Caco-2 (cell line): ENCODE measurements at places on chromosomes 7 and 10.

DNA sequence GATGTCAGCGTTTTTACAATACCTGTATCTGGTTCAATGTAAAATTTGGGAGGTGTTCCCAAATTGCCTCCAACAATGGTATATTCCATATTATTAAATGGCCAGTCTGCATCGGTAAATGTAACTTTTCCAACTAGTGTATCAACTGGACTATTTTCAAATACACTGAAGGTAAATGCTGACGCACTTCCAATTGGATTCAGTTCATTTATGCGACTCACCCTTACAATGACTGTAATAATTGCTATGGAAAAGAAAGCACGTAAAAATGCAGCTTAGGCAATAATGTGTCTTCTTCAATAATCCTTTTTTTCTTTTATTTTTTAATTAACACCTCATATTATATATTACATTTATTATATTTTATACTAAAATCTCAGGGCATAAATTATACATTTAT is 209.1 kb downstream of the HGF start:
- no peaks in the 10 kb centered on the region for H3K4me1 ChIP-seq
- DNase-seq, result no peak
- no peak overlapping the region for H3K27ac ChIP-seq
- no peaks in the 10 kb centered on the region for H3K36me3 ChIP-seq
- H3K27me3 ChIP-seq, result no peaks in the 10 kb centered on the region
- no peak overlapping the region for H3K4me3 ChIP-seq

GRCh38 chr7:107173191-107173590 is 4.4 kb downstream of the HBP1 start:
- DNase-seq, result no peak
- no peaks in the 10 kb centered on the region for H3K36me3 ChIP-seq
- no peaks in the 10 kb centered on the region for H3K4me1 ChIP-seq
- H3K4me3 ChIP-seq, result no peak overlapping the region

DNA sequence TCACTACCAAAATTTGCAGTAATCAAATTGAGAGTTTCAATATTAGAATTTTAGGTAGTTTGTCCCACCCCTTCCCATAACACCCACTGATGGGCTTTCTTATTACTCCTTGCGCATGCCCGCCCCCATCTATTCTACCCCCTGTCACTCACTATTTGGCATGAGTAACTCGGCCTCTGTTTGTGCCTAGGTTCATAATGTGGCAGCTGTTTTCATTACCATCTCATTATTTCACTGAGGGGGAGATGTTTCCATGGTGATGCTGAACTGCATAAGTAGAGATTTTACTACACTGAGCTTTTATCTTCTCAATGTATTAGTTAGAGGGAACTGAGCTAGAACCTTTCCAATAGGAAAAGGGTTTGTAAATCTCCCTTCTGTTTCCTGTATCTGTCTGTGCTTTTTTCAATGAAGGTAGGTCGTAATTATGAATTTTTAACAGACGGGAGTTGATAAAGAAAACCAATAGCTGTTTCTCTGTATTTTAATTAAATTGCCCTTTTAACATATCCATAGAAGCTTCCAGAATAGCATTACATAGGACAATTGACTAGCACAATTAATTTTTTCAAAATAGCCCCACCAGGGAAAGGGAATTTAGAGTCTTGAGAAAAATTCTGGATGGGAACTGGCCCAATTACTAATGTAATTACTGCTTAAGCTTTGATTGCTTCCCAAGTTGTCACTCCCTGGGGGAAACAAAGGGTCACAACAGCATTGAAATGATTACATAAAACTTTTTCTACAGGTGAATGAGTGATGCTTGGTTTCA is 33.4 kb downstream of the PRPS1L1 start:
- no peaks in the 10 kb centered on the region for H3K27me3 ChIP-seq
- H3K4me1 ChIP-seq, result no peaks in the 10 kb centered on the region

GRCh38 chr10:77011874-77012811 is 625.5 kb downstream of the KCNMA1 start:
- no peaks in the 10 kb centered on the region for H3K36me3 ChIP-seq
- H3K4me1 ChIP-seq, result no peaks in the 10 kb centered on the region
- no peak overlapping the region for H3K4me3 ChIP-seq
- H3K27ac ChIP-seq, result no peak overlapping the region
- no peaks in the 10 kb centered on the region for H3K27me3 ChIP-seq

DNA sequence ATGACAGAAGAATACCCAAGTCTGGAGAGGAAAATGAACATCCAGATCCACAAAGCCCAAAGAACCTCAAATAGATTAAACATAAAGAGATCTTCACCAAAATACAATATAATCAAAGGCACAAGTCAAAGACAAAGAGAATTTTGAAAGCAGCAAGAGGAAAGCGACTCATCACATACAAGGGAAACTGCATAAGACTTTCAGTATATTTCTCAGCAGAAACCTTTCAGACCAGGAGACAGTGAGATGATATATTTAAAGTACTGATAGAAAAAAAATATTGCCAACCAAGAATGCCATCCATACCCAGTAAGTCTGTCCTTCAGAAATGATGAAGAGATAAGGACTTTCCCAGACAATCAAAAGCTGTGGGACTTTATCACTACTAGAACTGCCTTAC is 81.5 kb upstream of the GALNT17 start:
- H3K4me1 ChIP-seq, result no peaks in the 10 kb centered on the region
- no peaks in the 10 kb centered on the region for H3K36me3 ChIP-seq
- no peak overlapping the region for H3K27ac ChIP-seq
- no peaks in the 10 kb centered on the region for H3K27me3 ChIP-seq
- DNase-seq, result no peak
